ENCODE measurements at places on chromosomes 1 and 21.

GRCh38 chr1:91768120-91768519, 117.8 kb downstream of the TGFBR3 start:
- no peak for DNase-seq

GRCh38 chr1:84949664-84950063, 47.2 kb downstream of the MCOLN2 start:
- DNase-seq = no peak

DNA sequence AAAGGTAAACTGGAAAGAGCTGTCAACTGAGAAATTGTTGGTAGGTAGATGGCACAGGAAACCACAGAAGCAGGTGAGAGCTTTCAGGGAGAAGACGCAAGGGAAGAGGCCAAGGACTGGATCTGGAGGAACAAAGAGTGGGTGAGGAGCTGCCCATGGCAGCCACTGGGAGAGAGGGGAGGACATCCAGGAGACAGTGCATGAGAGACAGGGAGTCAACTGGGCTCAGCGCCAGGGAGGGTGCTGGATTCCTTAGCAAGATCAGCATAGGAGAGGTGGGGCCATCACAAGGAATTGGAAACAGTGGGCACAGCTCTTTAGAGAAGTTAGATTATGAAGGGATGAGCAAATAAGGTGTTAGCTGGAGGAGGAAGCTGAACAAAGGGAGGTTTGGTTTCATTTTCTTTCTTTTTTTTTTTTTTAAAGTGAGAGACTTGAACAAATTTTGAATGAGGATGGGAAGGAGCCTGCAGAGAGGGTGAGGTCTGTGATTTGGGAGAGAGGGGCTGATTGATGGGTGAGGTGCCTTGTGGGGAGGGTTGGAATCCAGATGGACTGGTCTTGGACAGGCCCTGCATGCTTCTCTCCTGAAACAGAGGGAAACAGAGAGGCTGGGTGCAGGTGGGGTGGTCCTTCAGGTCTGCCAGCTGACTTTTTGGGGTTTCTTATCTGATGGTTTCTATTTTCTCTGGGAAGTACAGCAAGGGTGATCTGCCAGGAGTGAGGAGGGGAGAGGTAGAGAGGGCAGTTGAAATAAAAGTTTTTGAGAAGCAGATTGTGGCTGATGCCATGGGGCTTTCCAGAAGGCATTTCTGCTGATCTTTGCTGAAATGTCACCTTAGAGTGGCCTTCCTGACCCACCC, 5.4 kb downstream of the CYP4B1 start:
- DNase-seq = no peak

GRCh38 chr21:35309316-35309715, 260.2 kb upstream of the RUNX1 start:
- no peak for DNase-seq

DNA sequence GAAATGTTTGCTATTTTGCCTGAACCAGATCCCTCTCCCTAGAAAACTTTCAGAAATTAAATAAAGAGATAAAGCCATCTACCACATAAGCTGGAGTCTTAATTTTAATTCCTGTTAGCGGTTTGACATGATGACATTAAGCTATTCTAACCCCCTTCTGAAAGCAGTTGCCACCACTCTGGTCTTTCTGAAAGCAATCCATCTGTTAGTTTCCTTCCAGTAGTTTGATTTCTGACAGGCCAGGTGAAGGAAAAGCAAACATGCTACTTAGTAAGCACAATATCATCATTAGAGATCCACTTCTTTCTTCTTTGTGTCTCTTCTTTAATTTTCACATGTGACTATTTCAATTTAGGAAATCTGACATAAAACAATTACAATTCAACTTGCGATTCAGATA, 39.9 kb downstream of the RGL1 start:
- no peak for DNase-seq

DNA sequence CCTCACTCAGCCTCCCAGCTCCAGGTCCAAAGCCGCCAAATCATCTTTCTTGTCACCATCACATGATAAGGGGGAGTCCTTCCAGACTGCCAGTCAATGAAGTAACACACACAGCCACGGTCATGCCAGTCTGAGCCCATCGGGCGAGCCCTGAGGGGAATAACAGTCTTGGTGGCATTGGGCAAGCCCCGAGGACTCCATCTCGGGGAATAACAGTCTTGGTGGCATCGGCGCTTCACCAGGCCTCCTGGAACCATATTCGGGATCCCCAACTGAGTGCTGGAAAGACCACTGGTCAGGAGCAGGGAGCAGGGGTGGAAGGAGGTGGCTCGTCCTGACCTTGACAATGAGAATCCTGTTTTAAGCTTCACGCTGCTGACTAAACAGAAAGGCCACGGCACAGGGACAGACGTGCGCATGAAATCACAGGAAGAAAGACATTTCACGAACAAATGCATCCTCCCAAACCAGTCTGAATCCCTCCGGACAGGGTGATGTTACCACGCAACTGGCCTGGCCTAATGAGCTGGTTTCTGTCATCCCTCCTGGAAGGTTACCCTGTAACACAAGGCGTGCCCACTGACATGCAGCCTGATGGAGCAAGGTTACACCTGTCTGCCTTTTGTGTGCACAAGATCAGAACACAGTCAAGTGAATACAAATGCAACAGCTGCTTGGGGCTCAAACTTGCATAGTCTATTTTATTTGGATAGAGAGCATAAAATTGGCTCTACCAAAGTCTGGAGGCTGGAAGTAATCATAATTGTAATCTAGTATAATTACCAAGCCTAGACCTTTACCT, 517.4 kb downstream of the KIF26B start:
- no peak for DNase-seq

- DNase-seq = no peak
Observed at GRCh38 chr1:101291562-101292380, 55.0 kb downstream of the S1PR1 start.

DNA sequence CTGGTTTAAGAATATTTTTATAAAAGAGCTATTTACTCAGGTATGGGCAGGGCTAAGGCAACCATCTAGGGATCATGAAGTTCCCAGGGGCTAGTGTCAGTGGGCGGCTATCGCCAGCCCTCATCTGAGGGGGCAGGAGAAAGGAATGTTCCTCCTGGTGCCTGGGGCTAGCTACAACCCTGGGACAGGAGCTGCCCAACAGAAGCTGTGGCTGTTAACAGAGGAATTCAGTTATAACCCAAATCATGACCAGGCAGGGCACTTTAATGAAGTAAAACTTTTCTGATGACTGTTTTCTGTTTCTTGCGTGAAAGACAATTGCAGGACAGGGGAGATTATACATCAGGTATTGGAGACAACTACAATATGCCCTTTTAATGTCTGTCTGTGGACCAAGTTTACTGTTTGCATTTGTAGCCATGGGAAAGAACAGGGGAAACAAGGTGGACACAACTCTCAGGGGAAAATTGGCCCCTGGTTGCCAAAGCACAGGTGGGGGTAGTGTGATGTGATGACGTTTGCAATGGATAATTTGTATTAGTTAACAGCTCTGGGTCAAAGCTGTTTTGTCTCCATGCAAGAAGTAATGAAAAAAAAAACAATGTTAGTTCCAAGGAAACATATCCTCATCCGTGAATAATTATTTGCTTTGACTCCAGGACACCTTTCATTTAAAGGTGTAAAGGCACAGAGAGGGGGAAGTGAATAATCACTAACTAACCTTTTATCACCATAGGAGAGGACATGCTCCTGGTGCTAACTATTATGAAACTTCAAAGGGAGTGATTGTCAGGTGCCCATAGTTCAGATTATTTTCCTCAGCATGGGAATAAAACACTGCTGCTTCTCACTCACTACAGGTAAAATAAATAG, 105.2 kb downstream of the TSEN15 start:
- no peak for DNase-seq

DNA sequence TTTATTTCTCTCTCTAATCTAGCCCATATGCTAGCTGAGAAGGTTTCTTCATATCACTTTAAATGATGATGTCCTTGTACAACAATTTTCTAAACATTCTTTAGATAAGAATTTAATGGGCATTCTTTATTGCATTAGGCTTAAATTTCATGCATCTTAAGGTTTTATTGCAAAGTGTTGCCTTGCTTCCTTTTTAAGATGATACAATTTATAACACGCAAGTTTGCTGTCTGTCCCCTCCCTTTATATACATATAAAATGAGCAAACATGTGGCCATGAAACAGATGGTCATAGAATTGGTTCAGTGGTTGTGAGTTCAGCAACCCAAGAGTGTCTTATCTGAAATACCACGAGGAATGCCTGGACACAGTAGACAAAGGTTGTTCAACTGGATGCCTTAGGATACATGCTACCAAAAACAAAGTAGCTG, 12.1 kb downstream of the NBPF3 start:
- DNase-seq = no peak

DNA sequence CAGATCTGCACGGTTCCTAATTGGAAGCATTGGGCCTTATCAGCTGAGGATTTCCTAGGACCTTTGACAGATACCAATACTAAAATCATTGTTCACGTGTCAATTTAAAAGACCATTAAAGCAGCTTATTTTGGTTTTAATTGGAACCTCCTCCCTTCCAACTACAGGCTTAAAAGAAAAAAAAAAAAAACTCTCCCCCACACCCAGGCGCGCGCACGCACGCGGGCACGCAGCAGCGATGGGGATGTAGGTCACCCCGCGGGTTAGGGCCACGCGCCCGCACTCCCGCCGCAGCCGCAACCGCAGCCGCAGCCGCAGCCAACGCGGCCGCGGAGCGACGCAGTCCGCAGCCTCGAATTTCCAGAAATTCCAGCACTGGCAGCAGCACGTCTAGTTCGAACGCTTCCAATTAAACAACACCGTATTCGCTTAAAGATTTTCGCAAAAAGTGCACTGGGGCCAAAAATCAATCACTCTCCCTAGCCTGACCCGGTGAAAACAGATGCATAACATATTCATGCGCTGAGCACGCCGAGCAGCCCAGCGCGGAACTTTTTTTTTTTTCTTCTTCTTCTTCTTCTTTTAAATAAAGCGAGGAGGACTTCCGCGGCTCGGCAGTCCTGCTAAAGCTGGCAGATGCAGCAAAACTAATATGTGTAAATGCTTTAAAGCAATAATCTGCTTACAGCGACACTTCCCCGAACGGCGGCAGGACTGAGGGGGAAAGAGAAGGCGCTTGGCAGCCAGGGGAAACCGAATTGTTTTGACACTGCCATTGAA, 13.3 kb upstream of the BARHL2 start:
- peak; percentile 55 for DNase-seq

- DNase-seq = no peak
Observed at GRCh38 chr1:107422901-107423300, 282.1 kb downstream of the NTNG1 start.

GRCh38 chr1:55423376-55423775, 208.2 kb upstream of the USP24 start:
- DNase-seq = no peak

- DNase-seq = no peak
Observed at GRCh38 chr1:81714636-81715035, 86.1 kb upstream of the ADGRL2 start.

DNA sequence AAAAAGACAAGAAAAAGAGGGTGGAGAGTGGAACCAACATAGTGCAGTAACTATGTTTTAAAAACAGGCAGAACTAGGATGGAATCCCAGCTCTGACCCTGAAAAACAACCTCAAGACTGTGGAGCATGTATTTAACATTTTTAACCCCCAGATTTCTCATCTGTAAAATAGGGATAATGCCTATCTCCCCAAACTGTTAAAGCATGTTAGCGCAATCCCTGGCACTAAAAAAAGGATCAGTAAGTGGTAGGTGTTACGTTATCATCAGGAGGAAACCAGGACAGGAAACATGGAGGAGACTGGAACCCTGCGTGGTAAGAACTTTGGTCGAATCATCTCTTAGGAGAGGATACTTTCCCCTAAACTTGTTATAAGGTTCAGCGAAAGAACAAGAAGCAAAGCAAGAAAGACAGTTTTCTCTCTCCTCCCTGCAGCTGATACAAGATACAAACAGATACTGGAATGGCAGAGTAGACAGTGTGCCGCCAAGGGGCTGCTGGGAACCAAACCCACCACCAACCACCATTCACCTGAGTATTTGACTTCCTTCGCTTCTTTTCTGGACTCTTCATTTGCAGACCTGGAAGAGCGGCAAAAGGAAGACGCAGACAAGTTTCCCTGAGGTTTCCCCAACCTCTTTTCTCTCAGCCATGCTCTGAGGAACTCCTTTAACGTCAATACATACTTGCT, 991 bp downstream of the PYGO2 start:
- DNase-seq = no peak

DNA sequence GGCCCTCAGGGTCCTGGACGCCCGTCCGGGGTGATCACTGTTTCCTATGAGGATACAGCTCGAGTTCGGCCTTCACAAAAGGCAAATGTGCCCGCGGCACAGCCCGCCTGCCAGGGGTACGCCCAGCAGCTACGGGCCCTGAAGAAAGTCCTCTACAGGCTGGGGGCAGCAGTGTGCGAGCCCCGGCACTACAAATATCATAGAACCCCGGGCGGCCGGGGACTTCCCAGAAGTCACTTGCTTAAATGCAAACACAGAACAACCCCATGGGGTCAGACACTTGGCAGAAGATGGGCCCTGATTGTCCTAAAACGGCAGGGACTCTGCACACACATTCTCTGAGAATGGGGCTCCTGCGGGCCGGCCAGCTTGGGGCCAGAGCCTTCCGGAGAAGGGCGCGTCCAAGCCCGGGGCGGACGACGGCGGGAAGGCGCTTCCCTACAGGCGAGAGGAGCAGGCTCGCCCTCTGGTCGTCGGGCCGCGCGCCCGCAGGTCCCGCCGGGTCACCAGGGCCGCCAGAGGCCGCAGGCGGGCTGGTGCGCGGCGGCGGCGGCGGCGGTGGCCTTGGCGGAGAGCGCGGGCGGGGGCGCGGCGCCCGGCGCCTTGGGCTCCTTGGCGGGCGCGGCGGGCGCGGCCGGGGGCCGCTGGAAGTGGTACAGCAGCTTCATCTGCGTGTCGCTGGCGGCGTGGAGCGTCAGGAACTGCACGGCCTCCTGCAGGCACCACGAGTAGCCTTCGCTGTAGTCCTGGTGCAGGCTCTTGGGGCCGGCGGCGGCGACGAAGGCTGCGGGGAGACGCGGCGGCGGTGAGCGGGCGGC, 888 bp downstream of the HES5 start:
- no peak for DNase-seq

GRCh38 chr1:204578867-204579664, 62.9 kb downstream of the MDM4 start:
- DNase-seq = no peak

GRCh38 chr1:1527092-1527816, 13.2 kb downstream of the TMEM240 start:
- DNase-seq = no peak

DNA sequence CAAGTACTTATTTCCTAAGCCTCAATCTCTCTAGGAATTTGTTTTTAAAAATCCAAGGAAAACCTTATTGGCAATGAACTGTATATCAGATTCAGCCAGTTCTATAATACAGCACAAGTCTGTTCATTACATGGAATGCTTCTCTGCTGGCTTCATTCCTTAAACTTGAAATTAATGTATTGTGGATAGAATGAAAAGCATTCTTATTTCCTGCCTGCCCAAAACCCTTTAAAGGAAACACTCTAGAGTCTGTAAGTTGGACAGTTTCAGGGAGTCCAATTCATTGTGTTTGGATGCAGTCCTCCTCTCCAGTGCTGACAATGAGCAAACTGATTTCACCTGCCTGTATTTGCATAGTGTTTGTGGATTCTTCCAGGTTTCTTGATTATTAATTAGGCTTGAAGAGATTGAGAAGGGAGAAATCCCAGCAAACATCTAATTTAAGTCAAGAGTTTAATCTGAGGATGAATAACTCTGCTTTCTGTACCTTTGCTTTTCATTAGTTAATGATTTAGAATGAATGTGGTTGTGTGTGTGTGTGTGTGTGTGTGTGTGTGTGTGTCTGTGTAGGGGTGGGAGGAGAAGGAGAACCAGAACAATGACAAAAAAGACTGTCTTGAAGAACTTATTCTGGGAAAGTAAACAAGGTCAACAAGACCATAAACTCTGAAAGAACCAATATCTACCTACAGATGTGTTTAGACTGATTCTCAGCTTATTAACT, 61.2 kb downstream of the CACHD1 start:
- no peak for DNase-seq

GRCh38 chr1:27542463-27543273, 52.7 kb upstream of the WASF2 start:
- DNase-seq = no peak

Data from NCI-H2227 treated with DMSO at 0.1 percent for 48 hours (cell line).